ENCODE measurements at places on chromosomes 2 and 18.
A peak's percentile ranks its signal among the peaks of the same experiment; 100 is the strongest.

- peak; percentile 40 for DNase-seq
These were observed 204.9 kb downstream of the ASB1 start for GRCh38 chr2:238631491-238632180.

- no peak for DNase-seq
These were observed 80.0 kb downstream of the MAP4K3 start for GRCh38 chr2:39356922-39357639.

- no peak for DNase-seq
These were observed 77.1 kb downstream of the HS1BP3 start for GRCh38 chr2:20573620-20574422.

- DNase-seq = peak; percentile 81
These were observed 590.8 kb upstream of the ID2 start for GRCh38 chr2:8090748-8091700.

GRCh38 chr18:13496691-13497281 is 229.6 kb downstream of the FAM210A start:
- DNase-seq = no peak

GRCh38 chr2:29139731-29140130 is 24.5 kb downstream of the CLIP4 start:
- no peak for DNase-seq

DNA sequence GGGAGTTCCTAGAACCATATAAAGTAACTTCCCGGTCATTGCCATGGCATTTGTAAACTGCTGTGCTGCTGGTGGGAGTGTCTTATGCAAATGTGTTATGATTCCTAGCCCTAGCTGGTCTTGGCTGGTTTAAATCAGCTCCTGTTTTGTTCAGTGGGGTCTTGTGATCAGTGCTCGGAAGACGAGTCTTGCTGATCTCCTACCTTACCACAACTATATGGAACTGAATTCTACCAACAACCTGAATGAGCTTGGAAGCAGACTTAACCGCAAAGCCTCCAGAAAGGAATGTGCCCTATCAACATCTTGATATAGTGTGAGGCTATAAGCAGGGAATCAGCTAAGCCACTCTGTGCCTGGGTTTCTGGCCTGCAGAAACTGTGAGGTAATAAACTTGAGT is 33.5 kb downstream of the POLE4 start:
- no peak for DNase-seq

- no peak for DNase-seq
These were observed 199.2 kb downstream of the TGIF1 start for GRCh38 chr18:3649135-3649632.

GRCh38 chr2:85134255-85134895 is 1.2 kb downstream of the TCF7L1 start:
- no peak for DNase-seq

GRCh38 chr2:165815299-165816141 is 21.5 kb upstream of the GALNT3 start:
- DNase-seq = no peak

DNA sequence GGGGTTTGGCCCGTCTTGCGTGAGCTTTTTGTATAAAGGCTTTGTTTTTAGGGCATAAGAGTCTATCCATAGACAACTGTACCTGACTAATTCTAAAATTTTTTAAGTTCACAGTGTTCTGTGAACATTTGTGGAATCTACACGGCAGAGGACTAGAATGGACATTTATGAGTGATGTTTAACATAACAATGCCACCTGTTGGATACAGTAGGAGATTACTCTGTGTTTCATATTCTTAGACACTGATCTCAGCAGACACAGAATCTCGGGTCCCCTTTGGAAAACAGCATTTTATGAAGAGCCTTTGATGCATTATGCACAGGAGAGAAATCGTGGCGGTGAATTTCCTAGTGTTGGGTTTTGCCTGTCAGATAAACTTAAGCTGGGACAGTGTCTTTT is 752.2 kb downstream of the DPP10 start:
- DNase-seq = no peak

Data from coronary artery (tissue), 2 donors.